Mammary epithelial cell (primary cell): ENCODE measurements at places on chromosomes 6 and 20. TPM values are rescaled to one million over a fixed set of nuclear protein-coding genes. Genes with fewer than 3 reads are reported as not detected.
A peak's percentile ranks its signal among the peaks of the same experiment; 100 is the strongest.

GRCh38 chr20:44412402-44413144 is 57.1 kb downstream of the HNF4A start:
- no peak for DNase-seq

DNA sequence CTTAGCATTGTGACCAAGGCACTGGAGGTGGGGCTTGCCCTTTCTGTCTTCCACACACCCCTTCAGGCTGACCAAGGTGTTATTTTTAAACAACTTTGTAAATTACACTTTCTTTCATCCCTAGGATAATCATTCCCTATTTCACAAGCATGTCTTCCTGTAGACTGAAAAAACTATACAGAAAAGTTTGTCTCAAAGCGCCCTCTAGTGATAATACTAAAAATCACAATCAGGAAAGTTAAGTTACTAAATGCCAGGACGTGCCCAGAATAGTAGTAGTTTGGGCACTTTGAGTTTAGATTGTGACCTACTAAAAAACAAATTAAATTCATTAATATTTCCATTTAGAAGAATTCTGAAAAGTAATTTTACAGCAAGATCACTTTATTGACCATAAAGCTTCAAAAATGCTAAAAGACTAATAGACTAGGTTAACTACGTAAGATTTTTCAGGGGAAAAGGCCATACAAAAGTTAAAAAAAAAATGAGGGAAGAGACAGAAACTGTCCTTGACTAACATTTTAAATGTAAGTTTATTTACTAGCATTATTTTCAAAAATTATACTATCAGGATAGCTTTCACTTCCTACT is 123.3 kb upstream of the DUSP22 start:
- peak; percentile 44 for DNase-seq

DNA sequence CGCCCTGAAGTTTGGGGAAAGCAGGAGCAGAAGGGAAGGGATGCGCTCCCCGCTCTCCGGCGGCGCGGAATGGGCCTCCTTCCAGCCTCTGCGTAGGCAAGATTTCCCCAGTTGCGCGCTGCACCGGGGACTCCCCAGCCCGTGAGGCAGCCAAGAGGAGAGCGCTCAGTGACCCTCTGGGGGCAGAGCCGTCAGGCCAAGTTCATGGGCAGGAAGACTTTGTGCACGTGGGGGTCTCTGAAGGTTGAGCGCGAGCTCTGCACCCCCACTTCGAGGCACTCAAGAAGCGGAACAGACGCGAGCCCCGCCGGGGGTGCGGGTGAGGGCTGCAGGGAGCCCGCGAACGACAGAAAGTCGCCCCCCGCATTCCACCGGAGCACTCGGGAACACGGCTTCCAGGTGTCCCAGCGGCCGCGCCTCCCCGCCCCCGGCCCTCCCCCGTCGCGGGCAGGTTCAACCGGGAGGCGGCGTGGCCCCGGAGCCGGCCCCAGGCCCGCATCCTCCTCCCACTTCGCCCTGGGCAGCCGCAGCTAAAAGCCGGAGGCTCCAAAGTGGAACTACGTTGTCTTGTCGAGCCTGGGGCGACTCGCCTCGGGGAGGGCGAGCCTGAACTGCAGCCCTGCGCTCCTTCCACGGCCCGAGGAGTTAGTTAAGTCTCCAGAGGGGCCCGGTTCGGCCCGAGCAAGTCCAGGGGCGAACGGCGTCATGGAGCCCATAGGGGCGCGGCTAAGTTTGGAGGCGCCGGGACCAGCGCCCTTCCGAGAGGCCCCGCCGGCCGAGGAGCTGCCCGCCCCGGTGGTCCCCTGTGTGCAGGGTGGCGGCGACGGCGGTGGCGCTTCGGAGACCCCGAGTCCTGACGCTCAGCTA is at the start of gene PPP1R3G:
Gene PPP1R3G, plus strand, starts transcription at position 561 of the 867 bp plus-strand sequence. Its CDS starts 145 bp downstream, at position 706.
- DNase-seq, result peak; percentile 26

- no peak for DNase-seq
Measured at GRCh38 chr6:37801605-37801940, 18.0 kb upstream of the ZFAND3 start.

The OR2H1 gene
- not detected in 2 replicates for total RNA-seq

- DNase-seq, result no peak
Measured at GRCh38 chr20:25005220-25005619, 12.7 kb upstream of the APMAP start.

The SPATS1 gene
- total RNA-seq, result not detected

The B4GALT5 gene
- total RNA-seq, result 17.3 and 22.7 TPM in 2 replicates

DNA sequence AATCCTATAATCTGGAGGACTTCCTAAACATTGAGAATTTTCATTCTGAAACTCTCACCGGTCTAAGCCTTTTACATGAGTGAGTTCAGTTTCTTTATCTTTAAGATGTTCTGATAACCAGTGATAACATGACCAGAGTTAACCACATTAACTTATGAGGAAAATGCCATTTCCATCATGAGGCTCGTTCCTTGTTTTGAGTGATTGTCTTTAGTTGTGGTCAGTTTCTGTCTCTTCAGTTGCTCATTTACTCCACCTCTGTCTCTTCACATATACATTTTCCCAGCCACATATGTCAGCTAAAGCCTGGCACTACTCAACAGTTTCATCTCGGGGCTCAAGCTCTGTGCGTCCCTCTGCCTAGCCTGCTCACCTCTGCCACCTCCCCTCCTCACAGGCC is 70.4 kb downstream of the JAG1 start:
- no peak for DNase-seq

GRCh38 chr6:161568885-161569456 is 295.1 kb upstream of the AGPAT4 start:
- no peak for DNase-seq

GRCh38 chr6:122751326-122751725 is 28.2 kb upstream of the FABP7 start:
- DNase-seq, result no peak

DNA sequence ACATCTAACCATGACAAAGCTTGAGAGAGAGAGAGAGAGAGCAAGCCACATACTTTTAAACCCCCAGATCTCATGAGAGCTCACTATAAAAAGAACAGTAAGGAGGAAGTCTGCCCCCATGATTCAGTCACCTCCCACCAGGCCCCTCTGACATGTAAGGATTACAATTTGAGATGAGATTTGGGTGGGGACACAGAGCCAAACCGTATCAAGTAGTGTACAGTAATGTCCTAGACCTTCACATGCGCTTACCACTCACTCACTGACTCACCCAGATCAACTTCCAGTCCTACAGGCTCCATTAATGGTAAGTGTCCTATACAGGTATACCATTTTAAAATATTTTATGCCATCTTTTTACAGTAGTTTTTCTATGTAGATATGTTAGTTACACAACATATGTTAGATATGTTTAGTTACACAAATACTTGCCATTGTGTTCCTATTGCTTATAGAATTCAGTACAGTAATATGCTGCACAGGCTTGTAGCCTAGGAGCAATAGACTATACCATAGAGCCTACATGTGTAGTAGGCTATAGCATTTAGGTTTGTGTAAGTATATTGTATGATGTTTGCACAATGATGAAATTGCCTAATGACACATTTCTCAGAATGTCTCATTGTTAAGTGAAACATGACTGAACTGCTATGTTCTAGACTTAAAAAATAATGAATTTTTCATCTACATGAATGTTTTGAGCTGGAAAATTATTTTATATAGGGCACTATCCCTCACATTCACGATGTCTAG is 11.7 kb downstream of the TSPYL1 start:
- no peak for DNase-seq

DNA sequence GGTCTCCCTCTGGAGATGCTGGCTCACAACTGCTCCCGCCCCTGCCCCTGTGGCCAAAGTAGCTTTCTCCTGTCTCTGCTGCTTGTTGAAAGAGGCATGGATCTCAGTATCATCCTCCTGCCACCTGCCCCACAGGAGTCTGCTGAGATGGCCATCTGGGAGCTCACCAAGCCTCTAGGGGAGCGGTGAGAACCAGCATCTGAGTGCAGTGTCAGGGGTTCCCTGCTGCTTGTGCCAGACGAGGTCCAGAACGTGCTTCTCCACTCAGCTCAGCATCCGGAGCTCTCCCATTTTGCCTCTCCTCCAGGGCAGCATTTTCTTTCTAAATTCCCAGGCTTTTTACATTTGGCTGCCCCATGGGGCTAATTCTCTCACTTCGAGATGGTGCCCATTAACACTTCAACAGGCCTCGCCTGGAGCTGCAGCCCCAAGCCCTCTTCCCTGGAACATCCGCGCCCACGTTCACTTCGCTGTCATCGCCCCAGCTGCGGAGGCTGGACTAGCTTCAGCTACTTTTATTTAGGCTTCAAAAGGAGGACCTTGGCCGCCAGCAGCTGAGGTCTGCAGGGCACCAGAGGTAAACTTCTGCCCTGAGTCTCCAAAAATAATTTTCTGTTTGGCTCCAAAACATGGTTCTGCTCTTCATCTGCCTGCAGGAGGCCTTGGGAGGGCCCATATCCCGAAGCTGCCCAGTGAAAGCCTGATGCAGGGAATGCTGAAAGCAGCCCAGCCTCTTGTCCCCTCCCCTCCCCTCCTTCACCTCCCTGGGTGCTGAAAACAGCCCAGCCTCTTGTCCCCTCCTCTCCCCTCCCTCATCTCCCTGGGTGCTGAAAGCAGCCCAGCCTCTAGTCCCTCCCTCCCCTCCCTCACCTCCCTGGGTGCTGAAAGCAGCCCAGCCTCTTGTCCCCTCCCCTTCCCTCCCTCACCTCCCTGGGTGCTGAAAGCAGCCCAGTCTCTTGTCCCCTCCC is 25.2 kb upstream of the MLN start:
- no peak for DNase-seq

The C6orf15 gene
- total RNA-seq, result not detected in 2 replicates

The HBS1L gene
- total RNA-seq, result 98.7 TPM

The FHL5 gene
- total RNA-seq, result not detected in 2 replicates

DNA sequence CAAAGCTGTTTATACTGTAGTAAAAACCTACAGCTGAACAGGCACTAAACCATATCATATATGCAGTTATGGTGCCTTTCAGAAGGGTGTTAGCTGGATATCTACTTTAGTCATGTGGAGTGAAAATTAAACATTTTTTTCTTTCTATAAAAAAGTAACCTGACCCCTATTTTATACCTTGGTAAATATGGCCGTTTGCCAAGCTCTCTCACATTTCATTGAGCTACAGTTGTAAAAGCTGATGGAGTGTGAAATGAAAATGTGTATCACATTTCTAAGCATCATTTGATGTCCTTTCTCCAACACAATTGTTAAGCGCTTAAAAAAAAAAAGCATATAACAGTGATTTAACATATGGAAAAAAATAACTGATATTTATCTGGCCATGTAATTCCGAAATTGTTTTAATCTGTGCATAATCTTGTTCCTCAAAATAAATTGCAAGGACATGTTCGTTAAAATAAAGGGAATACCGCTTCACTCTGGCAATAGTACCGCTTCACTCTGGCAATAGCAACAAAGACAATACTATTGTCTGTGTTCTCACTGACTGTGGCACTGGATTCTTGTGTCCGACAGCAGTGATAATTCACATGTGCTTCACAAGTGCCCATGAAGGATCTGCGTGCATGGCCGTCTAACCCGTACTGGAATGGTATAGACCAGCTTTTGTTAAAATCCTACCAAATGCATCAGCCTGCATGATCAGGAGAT is 391.8 kb upstream of the SOX4 start:
- no peak for DNase-seq

The GATA5 gene
- total RNA-seq, result not detected

The ISM1 gene
- 0.33 TPM for total RNA-seq

The CST2 gene
- total RNA-seq, result not detected

DNA sequence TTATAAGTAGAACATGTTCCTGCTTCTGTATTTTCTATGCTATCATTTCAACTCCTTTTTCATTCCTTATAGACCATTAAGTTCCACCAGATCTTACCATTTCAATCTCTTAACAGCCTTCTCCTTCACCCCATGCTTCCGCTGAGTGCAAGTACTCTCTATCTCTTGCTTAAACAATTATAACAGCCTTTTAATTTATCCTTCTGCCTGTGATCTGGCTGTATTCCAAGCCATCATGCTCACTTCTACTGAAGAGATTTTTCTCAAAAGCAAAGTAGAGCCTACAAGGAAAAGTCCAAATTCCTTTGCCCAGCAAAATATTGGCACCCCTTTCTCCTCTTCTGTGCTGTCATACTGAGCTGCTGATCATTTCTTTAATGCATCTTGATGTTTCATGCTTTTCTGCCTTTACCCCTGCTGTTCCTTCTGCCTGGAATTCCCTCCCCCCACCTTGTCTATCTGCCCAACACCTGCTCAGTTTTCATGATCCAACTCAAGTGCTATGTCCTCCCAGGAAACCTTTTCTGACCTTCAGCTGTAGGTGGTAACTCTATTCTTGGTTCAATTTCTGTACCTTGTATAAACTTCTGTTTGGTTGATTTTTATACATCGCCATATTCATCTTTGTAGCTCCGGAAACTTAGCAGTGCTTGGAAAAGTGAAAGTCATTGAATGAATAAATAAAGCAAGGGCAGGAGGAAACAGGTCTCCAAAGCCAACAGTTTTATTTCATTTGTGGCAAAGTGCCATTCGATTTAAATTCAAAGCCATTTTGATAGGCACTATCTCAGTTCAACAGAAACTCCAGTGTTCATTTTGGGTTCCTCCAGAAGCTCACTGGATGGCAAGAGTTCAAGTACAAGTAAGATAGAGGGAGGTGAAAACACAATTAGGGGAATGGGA is 10.5 kb upstream of the BMP2 start:
- DNase-seq, result no peak

The CNKSR3 gene
- total RNA-seq, result 3.6 and 4.1 TPM in 2 replicates

- DNase-seq, result peak; percentile 45
Measured at GRCh38 chr6:133983099-133983939, 30.3 kb downstream of the TBPL1 start.

DNA sequence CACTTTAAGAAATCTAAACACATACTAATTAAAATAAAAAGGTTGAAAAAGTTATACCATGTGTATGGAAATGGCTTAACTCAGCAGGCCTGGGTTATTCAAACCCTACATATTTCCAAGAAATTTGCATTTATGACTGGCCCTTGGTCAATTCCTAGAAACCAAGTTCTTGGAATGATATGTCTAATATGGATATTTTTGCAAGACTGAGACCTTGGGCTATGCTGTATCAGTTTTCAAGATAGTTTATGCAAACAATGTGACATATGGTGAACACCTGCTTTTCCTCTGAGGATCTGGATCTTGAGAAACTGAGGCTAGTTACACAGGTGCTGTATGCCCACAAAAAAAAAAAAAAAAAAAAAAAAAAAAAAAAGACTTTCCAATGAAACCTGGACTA is 536.9 kb upstream of the HS3ST5 start:
- no peak for DNase-seq

DNA sequence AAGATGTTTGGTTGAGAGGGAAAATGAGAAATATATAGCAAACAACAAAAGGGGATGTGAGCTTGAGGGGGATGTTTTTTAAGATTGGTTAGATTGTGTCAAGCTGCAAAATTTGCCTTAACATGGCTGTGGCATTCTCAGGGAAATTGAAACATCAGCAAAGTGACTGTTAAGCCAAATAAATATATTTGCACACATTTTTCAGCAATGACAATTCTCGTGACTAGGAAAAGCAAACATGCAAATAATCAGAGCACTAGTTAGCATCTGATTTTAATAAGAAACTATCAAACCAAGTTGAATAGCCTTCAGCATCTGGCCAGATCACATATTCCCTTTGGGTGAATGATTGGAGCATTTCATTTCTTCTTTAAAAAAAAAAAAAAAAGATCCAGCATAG is 262.8 kb downstream of the TBC1D7 start:
- no peak for DNase-seq

The VNN1 gene
- total RNA-seq, result under 0.01 TPM
